Central memory CD4-positive, alpha-beta T cell (primary cell): ENCODE measurements at places on chromosomes 7 and 10.

GRCh38 chr7:85172530-85172941, 14.3 kb downstream of the SEMA3D start:
- DNase-seq: no peak

DNA sequence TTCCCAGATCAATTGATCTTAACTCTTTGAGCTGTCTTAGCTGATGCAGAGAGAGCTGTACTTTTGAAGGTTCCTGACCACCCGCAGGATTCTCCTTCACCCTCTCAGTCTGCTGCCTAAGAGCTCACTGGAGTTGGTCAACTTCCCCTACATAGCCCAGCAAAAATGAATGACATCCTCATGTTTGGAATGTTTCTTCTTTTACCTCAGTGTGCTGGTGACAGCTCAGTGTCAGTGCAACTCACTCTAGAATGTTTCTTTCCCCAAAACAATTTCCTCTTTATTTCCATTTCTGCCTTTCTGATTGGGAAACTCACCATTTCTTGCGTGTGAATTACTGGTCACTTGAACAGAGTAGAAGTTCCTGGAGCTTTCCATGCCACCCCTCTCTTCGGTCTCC, 48.7 kb downstream of the LSMEM1 start:
- no peak for DNase-seq

DNA sequence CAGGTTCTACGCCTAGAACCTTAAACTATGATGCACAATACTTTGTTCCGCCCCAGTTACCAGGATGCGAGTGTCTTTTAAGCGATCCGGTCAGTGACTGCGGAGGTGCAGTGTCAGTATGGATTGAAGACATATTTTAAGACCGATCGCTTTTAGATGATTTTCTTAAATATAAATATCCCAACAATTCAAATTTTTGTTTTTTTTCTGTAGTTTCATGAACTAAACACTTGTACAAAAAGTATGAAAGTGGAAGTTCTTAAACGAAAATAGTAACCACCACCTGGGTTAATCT, 835 bp downstream of the COMMD3 start:
- no peak for DNase-seq

GRCh38 chr10:132536241-132536876, 1.2 kb upstream of the INPP5A start:
- no peak for DNase-seq

DNA sequence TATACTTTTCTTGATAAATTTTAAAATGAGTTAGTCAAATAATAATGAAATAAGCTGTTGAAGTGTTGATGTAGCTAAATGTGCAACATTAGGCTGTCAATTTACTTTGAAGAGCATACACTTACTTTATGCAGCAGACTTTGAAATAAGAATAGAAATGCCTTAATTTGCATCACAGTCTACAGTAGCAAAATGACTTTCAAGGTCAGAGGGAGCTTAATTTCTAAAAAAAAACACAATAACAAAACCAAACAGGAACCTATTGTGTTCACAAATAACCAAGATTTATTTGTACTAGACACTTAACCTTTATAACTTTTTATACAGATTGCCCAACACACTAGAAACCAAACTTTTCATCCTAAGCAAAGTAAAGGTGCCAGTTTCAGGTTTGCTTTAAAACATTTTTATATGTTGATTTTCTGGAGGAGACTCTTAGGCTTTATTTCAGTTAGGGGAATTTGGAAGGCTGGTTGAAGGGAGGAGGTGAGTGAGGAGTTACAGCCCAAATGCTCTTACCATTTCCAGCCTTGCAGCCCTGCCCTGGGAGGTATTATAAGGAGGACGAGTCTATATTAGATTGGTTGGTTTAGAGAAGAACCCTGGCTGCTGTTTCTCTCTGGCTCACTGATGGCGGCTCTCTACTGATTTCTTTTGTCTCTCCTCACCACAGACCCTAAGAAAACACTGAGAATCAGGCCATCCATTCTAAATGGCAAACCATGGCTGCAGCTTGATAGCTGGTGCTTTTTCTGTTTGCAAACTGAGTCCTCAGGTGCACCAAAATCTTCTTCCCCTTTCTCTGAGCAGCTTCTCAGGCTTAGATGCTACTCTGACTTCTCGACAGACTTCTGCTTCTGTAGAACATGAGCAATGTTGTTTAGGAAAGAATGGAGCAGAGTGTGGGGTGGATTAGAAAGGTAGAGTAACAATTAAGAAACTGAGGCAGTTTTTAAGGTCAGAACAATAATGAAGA, 55.2 kb upstream of the RPA3 start:
- no peak for DNase-seq

DNA sequence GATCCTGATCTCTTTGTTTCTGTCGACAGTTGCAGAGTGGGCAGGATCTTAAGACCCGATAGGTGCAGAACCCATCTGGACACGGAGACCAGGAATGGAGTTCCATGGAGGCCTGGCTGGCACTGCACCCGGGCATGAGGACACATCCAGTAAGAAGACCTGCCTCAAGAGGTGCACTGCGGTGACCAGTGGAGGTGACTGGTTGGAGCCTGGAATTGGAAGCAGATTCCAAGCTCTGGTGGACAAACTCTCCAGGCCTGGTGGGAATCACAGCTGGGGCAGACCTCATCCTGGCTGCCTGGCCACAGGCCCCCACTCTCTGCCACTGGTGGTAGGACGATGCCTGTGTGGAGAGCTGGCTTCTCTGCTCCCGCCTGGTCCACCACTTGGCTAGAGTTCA, 31.0 kb downstream of the ZNF775 start:
- DNase-seq: no peak

- DNase-seq: no peak
Observed at GRCh38 chr7:106965108-106965507, 79.4 kb upstream of the PRKAR2B start.

GRCh38 chr10:132590752-132591121, 53.1 kb downstream of the INPP5A start:
- no peak for DNase-seq

GRCh38 chr7:121544726-121545125, 148.6 kb upstream of the FAM3C start:
- DNase-seq: no peak

- no peak for DNase-seq
Observed at GRCh38 chr7:112882991-112883390, 92.8 kb upstream of the TMEM168 start.

DNA sequence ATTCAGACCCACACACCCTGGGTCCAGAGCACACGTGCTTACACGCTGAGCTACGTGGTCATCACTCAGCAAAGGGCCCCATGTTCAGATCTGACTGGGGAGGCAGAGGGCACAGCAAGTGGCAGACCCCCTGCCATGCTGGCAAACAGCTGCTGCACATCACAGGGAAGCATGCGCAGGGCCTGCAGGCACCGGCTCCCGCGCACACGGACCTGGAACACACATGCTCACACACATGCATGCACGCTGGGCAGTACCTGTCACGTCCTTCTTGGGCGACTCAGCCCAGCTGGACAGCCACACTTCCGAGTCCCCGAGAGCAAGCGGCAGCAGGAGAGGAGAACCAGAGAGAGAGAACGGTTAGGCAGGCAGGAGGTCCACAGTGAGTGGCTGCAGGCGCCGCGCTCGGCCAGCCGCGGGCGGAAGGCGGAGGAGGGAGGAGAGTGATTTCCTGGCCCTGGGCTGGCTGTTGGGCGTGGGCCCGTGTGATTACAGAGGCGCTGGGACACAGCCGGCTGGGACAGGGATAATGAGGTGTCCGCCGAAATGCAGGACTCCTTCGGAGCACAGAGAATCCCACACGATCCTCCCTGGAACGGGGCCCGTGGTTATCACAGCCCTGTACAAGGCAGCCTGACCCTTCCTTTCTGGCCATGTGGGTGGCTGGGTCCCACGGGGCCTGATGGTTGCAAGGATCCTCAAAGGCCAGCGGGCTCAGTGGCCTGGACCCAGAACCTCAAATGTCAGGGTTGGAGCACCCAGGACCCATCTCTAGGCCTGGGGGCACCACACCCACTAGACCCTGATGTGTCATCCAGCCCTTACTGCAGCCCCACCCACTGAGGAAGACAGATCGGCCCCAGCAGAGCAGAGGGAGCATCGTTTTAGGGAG, 175.1 kb downstream of the NEURL1 start:
- DNase-seq: no peak

DNA sequence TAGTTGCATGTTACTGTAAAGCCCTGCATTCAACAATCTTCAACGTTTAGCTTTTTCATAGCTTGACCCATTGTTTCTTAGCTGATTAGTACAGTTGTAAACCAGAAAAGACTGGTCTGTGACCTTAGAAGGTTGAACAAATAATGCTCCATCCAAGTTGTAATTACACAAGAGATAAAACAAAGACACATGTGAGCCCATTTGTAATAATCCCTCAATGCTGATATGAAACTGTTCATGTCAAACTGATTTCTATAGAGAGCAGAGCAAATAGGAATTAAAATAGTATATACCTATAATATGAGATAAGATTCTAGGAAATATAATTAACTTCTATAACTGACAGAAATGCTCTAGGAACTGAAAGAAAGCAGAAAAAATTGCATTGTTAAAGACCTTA, 94.7 kb upstream of the SLC25A13 start:
- DNase-seq: no peak

DNA sequence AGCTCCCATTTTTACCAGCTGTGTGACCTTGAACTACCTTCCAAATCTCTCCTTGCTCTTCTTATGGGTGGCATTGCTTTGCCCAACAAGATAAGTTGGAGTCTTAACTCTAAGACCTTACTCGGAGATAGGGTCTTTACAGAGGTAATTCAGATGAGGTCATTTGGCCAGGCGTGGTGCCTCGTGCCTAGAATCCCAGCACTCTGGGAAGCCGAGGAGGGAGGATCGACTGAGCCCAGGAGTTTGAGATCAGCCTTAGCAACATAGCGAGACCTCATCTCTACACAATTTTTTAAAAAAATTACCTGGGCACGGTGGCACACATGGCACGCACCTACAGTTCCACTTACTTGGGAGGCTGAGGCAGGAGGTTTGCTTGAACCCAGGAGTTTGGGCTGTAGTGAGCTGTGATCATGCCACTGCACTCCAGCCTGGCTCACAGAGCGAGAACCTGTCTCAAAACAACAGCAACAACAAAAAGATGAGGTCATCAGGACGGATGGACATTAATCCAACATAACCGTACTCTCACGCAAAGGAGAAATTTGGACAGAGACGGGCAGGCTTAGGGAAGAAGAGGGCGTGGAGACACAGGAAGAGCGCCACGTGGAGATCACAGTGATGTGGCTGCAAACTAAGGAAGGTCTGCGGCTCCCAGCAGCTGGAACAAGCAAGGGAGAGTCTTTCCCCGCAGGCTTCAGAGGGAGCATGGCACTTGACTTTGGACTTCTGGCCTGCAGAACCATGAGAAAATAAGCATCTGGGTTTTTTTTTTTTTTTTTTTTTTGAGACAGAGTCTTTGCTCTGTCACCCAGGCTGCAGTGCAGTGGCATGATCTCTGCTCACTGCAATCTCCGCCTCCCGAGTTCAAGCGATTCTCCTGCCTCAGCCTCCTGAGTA, 122.3 kb upstream of the CARD11 start:
- DNase-seq: no peak

- no peak for DNase-seq
Observed at GRCh38 chr7:158248816-158249215, 338.8 kb downstream of the PTPRN2 start.

- DNase-seq: no peak
Observed at GRCh38 chr10:114258274-114258840, 19.3 kb downstream of the VWA2 start.

DNA sequence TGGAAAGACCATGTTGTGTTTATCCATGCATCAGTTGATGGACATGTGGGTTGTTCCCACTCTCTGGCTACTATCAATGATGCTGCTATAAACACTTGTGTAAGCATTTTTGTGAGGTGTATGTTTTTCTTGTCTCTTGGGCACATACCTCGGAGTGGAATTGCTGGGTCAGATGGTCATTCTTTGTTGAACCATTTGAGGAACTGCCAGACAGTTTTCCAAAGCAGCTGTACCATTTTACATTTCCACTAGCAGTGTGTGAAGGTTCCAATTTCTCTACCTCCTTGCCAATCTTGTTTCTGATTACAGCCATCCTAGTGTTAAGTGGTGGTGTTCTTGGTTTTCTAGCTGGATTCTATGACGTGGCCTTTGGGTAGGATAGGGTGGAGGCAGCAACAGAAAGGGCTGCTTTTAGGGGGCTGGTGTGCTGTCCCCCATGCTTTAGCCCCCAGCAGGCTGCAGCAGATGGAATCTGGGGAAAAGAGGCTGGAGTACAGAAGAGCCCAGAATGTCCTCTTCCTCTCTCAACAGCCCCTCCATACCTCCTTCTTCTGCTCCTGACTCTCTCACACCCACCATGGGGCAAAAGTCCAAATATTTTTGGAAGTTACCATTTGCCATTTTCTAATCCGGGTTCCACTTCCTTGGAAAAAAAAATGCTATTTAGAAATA, 352.7 kb downstream of the FRMD4A start:
- DNase-seq: no peak

GRCh38 chr7:2471396-2471795, 4.8 kb downstream of the GRIFIN start:
- DNase-seq: no peak

- DNase-seq: no peak
Observed at GRCh38 chr7:104898434-104898833, 115.6 kb upstream of the KMT2E start.

DNA sequence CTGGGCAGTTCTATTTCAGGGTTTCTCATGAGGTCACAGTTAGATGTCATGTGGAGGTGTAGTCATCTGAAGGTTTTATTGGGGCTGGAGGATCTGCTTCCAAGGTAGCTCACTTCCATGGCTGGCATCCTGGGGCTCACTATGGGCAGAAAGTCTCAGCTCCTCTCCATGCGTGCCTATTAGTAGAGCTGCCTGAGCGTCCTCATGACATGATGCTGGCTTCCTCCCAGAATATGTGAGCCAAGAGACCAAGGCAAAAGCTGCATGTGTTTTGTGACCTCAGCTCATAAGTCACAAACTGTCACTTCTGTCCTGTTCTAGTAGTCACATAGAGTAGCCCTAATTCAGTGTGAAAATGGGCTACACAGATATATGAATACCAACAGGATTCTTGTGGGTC, 524.4 kb downstream of the SUGCT start:
- no peak for DNase-seq

GRCh38 chr10:129096065-129096984, 370.7 kb upstream of the MGMT start:
- DNase-seq: no peak

DNA sequence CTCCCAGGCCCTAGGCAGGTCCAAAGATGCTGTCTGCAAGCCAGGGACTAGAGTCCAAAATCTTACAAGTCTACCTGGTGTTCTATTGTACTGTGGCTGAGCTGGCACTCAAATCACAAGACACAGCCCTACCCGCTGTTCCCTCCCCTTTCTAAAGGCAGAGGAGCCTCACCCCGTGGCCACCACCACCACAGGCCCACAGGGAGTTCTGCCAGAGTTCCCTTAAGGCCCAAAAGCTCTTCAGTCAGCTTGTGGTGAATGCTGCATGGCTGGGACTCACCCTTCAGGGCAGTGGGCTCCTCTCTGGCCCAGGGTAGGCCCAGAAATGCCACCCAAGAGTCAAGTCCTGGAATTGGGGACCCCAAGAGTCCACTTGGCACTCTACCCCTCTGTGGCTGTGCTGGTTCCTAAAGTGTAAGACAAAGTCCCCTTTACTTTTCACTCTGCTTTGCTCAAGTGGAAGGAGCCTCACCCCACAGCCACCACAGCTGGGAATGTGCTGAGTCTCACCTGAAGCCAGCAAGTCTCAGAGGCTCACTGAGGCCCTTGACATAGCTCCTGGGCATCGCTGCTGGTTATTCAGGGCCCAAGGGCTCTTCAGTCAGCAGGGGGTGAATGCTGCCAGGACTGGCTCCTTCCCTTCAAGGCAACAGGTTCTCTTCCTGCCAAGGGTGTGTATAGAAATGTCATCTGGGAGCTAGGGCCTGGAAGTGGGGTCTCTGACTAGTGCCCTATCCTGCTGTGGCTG, 48.8 kb upstream of the PSAP start:
- DNase-seq: no peak
